NCI-H1694 treated with DMSO at 0.1 percent for 48 hours (cell line): ENCODE measurements at places on chromosomes 16 and 17.

DNA sequence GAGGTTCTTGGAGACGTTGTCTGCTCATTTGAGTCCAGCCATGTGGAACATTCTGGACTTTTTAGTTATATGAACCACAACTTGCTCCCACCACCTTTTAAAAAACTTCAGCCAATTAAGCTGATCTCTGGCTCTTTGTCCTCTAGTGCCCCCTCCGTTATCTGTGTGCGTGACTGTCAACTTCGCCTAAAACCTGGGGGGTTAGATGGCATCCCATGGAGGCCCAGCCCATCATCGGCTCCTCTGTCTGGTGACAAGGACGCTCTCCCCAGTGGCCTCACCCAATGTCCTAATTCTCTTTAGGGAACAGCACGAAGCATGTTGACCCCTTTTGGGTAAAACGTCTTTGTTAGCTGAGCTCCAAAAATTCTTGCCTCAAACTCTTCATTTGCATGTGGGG lies 341.0 kb upstream of the TNRC6C start:
- DNase-seq: no peak

- DNase-seq: no peak
Measured at GRCh38 chr17:47935961-47936360, 5.4 kb upstream of the PNPO start.

DNA sequence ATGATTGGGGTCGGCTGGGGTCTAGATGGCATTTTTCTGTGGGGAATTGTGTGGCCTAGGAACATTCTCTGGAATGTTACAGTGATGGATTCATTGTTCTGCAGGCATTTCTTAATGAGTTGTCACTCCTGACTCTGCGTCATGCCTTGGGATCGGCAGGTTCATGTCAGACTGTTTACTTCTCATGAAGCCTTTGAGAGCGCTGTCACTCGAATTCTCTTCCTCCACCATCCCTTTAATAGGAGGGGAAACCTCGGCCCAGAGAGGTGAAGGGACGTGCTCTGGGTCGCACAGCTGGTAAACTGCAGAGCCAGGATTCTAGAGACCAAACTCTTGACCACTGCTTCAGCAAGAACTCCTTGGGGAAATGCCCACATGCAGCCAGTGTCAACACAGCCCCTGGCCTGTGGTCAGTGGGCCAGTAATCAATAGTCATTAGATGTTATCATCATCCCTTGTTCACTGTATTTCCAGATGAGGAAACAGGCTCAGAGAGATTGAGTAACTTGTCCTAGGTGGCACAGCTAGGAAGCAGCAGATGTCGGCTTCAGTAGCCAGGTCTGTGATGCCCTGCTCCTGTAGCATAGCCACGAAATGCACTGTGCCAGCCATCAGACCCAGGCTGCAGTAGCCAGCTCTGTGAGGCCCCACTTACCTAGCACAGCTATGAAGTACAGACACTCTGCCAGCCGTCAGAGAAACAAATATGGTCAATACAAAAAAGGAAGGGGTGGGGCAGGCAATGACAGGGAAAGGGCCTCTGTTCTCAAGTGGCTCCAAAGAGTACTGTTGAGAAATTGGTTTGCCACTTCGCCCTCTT lies 259.0 kb downstream of the CPPED1 start:
- DNase-seq: no peak

DNA sequence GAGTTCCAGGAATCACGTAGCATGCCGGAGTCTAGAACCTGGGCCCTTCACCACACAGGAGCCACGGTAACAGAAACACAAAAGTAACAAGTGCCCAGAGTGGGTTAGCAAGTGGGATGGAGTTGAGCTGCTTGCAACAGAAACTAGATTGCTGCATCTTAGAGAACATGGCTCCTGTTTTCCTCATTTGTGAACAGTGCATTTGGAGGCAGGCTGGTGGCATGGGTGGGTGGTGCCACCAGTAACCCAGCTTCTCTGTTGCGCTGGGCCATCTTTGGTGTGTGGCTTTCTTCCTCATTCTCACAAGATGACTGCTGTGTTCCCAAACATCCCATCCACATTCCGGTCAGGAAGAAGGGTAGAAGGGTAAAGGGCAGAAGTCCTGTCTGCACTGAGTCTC lies 95.5 kb downstream of the KATNIP start:
- DNase-seq: no peak

- no peak for DNase-seq
Measured at GRCh38 chr17:14091367-14091766, 22.1 kb downstream of the COX10 start.

GRCh38 chr16:78505544-78506366 lies 406.3 kb downstream of the WWOX start:
- no peak for DNase-seq
